ENCODE measurements at places on chromosomes 2 and 18.

- no peak for DNase-seq
Observed at GRCh38 chr2:146853741-146854444, 990.9 kb upstream of the ACVR2A start.

GRCh38 chr2:231161252-231161839 is 36.5 kb upstream of the HTR2B start:
- no peak for DNase-seq

DNA sequence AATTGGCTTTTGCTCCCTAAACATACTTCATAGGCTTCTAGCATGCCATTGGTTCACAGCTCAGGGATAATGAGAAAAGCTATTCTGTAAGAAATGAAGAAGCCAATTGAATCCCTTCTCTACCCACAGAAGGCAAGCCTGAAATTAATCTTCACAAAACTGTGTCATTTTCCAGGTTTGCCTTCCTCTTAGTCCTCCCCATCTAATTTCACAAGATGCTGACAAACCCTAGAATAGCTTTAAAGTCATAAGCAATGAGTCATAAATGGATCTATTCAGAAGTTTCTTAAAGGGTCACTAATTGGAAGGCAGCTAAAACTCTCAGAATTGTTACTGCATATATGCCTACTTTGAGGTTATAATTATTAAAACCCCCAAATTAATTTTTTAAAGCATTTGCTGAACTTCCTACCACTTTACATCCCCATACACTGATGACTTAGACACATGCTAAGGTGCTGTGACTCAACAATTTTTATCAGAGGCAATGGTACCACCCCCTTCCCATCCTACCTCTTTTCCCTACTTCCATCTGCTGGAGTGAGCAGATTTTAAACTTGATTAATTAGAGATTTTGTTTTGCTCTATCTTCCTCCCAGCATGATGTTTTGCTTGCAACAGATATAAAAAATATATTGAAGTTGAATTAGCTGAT is 51.3 kb upstream of the NABP1 start:
- DNase-seq, result no peak

DNA sequence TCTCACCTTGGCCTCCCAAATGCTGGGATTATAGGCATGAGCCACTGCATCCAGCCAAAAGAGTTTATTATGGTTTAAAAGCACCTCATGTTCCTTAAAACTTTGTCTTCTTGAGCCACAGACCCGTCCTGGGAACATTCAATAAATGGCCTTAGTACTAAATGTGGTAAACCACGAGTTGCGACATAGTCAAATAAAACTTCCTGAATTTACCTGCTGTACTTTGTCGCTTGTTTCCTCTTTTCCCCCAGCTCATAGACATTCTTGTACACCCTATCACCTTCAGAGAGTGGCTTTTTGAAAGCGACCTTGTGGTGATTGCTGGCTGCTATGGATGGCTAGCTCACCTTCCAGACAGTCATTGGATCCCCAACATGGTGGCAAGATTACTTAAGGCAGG is 310.4 kb downstream of the LRRTM1 start:
- no peak for DNase-seq

DNA sequence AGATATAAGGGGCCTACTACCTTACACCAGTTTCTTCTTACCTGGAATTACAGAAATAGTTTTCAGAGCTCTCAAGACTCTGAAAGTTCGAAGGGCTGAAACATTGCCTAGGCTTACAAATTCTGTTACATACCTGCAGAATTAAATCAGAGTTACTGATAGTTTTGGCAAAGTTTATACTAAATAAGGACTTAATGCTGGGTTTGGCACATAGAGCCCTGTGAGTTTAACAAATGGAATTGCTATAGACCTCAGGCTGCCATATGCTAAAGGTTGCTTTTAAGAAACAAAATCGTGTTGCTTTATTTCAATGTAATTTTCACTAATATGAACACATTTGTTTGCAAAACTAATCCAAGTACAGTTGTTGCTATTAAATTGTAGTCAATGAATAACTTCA is 40.1 kb downstream of the SCN3A start:
- no peak for DNase-seq

Data from small intestine (tissue), 16 donors.